ENCODE measurements at places on chromosomes 12 and 14.

GRCh38 chr14:95493503-95493902, 22.9 kb downstream of the SYNE3 start:
- DNase-seq: no peak

DNA sequence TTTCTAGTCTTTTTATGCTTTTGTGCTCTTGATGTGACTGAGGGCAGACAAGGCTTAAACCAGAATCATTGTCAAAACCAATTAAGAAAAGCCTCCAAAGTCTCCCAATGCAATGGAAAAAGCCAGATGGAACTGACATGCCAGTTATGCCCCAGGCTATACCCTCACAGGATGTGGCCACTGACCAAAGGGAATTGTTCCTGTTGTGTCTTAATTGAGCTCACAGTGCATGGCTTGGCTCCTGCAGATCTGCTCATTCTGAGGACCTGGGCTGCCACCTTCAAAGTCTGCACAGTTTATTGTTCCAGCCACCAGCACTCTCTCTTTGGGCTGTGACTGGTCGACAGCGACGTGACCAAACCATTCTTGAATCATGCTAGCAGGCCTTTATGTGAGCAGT, 17.1 kb upstream of the BICD1 start:
- DNase-seq: no peak

- no peak for DNase-seq
Measured at GRCh38 chr14:51612449-51612848, 39.3 kb upstream of the FRMD6 start.

DNA sequence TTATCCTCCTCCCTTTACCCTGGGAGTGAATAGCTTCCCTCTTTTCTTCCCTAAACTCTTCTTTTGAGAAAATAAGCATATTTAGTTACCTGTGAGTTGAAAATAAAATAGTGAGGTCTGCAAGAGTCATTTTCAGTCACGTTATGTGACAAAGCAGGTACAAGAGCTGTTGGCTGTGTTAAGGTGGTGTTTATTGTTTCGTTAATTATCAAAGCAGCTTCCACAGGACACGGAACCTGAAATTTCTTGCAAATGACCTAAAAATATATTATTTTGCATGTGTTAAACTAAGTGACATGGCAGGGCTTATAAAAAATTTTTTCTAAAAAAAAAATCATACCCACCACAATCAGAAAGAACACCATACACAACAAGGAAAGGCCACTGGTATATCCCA, 8.3 kb downstream of the SLC38A2 start:
- DNase-seq: no peak

DNA sequence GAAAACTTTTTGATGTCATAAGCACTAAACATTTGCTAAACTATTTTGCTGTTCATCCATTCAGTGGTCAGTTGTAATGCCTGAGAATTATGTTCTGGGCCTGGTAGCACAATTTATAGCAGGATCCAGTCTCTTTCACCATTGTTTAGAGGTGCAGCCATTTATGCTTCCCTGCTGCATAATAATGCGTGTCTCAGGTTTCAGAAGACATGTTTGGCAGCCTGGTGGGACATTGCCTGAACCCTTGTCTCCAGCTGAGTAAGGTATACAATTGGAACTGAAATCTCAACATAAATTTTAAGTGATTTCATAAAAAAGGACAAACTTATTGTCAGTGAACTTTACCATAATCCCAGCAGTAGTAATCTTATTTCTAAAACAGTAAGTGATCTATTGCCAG, 94.8 kb downstream of the POLR3B start:
- DNase-seq: no peak

- no peak for DNase-seq
Measured at GRCh38 chr12:115213538-115214016, 529.6 kb upstream of the TBX3 start.

GRCh38 chr12:54021432-54022013, 6.7 kb upstream of the HOXC6 start:
- DNase-seq: no peak

- DNase-seq: no peak
Measured at GRCh38 chr12:46556105-46556559, 183.6 kb upstream of the SLC38A2 start.

- no peak for DNase-seq
Measured at GRCh38 chr14:73180385-73180805, 44.1 kb downstream of the PSEN1 start.

DNA sequence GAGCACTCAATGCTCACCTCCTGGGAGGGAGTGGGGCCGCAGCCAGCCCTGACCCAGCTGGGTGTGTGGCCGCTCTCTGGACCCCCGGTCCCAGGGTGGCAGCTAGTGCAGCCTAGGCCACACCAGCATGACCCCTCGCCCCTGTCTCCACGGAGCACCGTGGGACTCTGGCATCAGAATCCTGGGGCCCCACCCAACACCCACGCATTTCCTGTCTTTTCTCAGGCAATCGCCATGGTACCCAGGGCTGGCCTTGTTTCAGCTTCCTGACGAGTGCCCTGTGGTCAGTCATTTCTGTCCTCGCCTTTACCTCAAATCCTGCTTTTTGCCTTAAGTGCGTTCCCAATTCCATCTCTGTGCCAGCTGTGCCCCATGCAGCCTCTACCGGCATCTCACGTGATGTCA, 15.9 kb downstream of the PACS2 start:
- no peak for DNase-seq

- DNase-seq: peak; percentile 4
Measured at GRCh38 chr14:52553002-52553670, 500 bp downstream of the GPR137C start.

- no peak for DNase-seq
Measured at GRCh38 chr14:68499451-68499850, 293.4 kb downstream of the ZFP36L1 start.

GRCh38 chr12:131001493-131001892, 47.8 kb downstream of the ADGRD1 start:
- no peak for DNase-seq

DNA sequence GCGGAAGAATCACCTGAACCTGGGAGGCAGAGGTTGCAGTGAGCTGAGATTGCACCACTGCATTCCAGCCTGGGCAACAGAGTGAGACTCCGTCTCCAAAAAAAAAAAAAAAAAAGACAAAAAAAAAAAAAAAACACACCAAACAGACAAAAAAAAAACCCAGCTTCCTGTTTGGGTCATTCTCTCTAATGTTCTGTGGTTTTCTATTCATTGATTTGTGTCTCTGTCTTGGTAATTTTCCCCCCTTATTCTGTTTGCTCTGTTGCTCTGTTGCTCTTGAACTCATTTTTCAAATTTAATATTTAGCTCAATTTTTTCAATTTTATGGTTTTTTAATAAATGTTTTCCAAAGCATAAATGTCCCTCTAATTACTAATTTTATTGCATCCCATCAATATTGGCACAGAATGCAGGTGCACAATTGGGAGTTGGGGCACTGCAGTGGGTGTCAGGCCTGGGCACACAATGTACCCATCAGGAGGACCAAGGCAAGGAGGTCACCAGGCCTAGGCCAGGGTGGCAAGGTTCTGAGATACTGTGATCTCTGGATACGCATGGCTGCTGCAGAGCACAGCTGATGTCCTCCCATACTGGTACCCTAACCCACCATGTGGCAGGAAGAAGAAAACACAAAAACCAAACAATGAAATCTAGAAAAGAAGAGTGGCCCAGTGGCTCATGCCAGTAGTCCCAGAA, 8.0 kb upstream of the GNPTAB start:
- DNase-seq: no peak

DNA sequence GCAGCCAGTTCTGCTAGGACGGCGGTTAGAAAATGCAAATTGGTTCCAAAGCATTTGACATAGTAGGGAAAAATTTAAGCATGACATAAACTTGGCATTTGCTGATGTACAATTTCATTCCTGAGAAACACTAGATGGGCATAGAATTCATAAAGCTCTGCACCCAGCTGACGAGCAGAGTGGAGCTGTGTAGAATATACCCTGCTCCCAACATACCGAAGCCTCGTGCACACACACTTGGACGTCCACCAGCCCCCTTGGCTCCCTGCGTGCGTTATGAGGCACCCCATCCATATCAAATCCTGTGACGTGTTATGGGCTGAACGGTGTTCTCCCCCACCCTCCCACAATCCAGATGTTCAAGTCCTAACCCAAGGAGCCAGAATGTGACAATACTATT, 65.4 kb downstream of the CLMN start:
- DNase-seq: no peak

- no peak for DNase-seq
Measured at GRCh38 chr12:29519585-29520182, 22.2 kb upstream of the OVCH1 start.

- DNase-seq: no peak
Measured at GRCh38 chr12:46865311-46865710, 39.5 kb upstream of the SLC38A4 start.

GRCh38 chr14:32460267-32460666, 131.2 kb downstream of the AKAP6 start:
- no peak for DNase-seq

GRCh38 chr12:112971248-112971647, 7.1 kb upstream of the OAS2 start:
- DNase-seq: no peak

- DNase-seq: no peak
Measured at GRCh38 chr12:129887101-129887500, 16.7 kb downstream of the TMEM132D start.

GRCh38 chr14:31441273-31442111, 15.8 kb downstream of the DTD2 start:
- DNase-seq: no peak

- DNase-seq: no peak
Measured at GRCh38 chr14:35305633-35306032, 13.5 kb downstream of the PSMA6 start.

DNA sequence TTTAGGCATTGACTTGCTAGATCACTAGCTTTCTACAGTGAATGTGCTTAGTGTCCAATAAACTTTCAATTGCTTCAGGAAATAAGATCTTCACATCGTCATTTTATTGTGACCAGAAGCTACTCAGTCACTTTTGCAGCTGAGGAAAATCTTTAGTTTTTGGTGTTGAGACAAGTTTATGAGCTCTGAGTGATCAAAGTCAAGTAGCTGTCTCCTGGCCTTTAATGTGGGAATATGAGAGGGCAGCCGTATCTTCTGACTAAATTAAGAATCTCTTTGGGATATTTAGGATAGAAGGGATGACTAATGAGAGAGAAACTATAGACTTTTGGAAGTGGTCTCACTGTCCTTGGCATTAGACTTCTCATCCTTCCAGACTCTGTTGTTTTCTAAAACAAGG, 21.6 kb downstream of the MSRB3 start:
- DNase-seq: no peak

DNA sequence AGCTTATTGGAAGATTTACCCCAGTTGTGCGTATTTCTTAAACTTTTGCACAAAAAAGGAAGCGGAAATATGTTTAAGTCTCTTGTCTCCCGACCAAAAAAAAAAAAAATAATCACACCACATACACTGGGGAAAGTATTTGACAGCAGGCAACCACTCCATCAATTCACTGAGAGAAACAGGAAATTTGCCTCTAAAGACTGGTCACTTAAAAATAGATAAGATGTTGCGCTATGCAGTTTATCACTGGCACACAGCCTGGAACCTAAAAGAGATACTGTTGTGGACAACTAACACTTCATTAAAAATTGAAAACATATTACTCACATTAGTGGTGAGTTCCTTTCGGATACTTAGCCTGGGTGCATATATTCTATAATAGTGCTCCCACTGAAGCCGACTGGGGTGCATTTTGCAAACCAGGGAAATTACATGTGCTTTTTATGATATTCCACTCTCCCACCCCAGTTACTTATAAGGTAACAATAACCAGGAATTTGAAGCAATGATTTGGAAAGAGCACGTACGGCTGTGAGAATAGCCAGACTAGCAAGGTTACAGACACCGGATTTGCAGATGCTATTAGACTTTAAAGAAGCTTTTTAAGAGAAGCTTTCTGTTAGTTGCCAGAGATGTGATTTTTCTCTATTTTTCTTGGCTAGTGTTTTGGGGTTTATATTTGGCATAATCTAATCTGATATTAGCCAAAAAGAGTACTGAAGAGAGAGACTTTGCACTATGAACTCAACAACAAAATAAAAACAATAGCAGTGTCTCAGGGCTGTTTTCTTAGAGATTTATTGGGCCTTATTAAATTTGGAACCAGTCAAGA, 311.5 kb downstream of the NOVA1 start:
- DNase-seq: no peak

DNA sequence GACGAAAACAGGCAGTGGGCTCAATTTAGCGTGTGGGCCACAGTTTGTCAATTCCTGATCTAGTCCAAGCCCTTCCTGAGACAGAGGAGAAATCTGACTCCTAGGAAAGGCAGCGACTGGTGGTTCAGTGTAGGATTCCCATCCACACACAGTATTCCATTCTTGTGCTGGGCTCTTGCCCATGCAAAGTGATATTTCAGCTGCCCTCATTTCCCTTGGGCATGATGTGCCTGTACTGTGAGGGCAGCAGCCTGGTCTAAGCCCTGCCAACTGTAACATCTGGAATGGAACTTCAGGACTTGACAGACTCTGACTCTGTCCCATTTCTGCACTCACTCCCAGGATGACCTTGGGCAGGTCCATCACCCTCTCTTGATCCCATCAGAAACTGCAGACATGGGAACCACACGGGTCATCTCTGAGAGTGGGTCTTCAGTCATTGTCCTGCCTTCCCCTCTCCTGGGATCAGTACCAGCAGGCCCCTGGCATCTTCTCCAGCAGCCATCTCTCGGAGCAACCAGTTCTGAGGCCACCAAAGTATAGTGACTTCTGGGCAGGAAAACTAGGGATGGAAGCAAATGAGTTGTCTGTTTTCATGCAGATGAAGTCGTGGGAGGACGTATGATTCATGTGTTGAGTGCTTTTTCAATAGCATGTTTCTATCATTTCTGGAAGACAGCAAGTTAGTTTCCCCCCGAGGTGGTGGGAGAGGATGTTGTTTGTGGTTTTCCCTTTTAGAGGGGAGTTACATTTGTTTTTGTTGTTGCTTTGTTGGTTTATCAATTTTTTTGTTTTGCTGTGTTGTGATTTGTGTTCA, 54.2 kb upstream of the BCL2L14 start:
- DNase-seq: no peak

GRCh38 chr12:46786774-46787173, 39.0 kb downstream of the SLC38A4 start:
- no peak for DNase-seq

DNA sequence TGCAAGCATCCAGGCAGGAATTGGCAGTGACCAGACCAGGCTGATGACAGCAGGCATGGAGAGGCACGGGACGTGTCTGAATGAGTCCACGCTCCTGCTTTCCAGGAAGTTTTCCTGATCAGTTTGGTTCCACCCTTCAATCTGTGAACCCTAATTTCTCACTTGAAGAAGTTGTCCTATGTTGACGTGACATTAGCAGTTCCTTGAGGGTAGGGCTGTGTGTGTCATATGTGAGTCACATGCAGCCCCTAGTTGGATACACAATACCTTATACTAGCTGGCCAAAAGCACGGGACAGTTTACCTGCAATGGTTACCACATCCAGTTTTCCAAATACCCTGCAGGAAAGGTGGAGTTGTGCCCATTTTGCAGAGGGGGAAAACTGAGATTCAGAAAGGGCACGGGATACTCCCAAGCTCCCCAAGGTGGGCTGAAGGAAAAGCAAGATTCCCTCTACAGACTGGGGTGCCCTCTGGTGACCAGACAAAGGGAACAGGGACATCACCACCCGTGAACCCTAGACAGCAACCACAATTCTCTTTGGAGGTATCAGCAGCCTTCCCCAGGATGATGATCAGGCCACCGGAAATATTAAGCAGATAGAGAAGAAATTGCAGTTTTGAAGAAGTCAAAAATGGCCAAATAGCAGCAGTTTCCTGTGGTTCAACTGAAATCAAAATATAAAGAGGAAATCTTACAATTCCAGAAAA, 194.5 kb downstream of the PHETA1 start:
- DNase-seq: no peak
